Activated naive CD4-positive, alpha-beta T cell treated with anti-CD3 and anti-CD28 coated beads for 36 hours (primary cell): ENCODE measurements at places on chromosomes 6 and 20.

- no peak for DNase-seq
Measured at GRCh38 chr6:109653264-109653663, 37.7 kb downstream of the AK9 start.

DNA sequence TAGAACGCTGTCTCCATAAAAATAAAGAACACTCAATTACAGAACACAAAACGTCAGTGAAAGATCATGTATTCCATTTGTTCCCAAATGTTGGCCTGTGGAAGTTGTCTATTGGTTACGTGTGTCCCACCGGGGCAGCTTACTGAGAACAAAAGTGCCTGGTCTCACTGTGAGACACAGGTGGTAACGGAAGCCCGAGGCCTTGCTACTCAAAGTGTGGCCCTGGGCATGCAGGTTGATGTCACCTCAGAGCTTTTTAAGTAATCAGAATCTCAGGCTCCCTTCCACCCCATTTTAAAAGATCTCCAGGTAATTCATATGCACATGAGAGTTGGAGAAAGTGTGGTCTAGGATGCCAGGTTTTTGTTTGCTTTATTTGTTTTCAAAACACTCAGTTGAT lies 422.5 kb upstream of the OPRM1 start:
- DNase-seq: no peak

- DNase-seq: no peak
Measured at GRCh38 chr6:149461670-149462069, 23.1 kb downstream of the ZC3H12D start.

DNA sequence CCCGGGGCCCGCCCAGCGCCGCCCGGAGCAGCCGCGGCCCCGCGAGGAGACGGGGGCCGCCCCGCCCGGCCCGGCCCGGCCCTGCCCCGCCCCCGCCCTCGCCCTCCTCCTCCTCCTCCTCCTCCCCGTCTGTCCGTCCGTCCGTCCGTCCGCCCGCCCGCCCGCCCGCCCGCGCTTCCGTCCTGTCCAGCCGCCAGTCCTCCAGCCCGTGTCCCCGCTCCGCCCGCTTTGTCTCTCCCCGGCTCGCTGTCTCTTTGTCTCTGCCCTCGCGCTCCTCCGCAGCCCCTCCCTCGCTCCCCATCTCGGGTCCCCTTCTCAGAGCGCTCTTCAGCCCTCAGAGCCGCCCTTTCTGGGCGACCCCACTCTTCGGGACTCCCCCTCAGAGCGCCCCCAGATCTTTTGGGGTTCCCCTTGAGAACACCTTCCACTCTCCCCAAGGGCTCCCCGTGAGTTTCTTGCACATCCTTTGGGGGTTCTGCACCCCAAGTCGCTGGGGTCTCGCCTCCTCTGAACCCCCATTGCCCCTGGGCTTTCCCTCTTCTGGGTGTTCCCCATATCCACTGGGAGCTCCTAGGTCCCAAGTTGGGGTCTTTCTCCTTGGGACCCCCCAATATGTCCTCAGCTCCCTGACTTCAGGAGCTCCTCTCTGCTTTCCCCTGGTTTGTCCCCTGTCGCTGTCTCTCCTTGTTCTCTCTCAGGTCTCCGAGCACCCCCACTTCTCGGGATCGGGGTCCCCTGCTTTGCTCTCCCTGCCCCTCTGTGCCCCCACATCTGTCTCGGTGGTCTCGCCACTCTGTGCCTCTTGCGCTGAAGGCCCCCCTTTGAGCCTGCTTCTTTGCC lies 79.5 kb upstream of the MYL9 start:
- DNase-seq: peak; percentile 40

- DNase-seq: no peak
Measured at GRCh38 chr6:44332585-44332984, 9.9 kb upstream of the SPATS1 start.

DNA sequence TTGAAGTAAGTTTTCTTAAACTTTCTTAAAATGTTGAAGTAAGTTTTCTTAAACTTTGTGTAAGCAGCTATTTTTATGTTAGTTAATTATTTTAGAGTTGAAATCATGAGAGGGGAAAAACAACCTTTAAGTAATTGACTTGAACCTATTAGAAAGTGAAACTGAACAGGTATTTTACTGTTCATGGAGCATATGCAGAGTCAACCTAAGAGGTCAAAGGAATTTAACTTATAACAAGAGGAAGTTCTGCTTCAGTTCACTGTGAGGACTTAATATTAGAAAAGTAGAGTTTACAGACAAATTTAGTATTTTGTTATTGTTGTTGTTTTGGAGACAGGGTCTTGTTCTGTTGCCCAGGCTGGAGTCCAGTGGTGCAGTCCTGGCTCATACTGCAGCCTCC lies 38.0 kb downstream of the CDYL start:
- no peak for DNase-seq

GRCh38 chr6:43159599-43159998 lies 11.5 kb upstream of the SRF start:
- no peak for DNase-seq

- DNase-seq: no peak
Measured at GRCh38 chr6:5814116-5814515, 192.6 kb downstream of the NRN1 start.

DNA sequence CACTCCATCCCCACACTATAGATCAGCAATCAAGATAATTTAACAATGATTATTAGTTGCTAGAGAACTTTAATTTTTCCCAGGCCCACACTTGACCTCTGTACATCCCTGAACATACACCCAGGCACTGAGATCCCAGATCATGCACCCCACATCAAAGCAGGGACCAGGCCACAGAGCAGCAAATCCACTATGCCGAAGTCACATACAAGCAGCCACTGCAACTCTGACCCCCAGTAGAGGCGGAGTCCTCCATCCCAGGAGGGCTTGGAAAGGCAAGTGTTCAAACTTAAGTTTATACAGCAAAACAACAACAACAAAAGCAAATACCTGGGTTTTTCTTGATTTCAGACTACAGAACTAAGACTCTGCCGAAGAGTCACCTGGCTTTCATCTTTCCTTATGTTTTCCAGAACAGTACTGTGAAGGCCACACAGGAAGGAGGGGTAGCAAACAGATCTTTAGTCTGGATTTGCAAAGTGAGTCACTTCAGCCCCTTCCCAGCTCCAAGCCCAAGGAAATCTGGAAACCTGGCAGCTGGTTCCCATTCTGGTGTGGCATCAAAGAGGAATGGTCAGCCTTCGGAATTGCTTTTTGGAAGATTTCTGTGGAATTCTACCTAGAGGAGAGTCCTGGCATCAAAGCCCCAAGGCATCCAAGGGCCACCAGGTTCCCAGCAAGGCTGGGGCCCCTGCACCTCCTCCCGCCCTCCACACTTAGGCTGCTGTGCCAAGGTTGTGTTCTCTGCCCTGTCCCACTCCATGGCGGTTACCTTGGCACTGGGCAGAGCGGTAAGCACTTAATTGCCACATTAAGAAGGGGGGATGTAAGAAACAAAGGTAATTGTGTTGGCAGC lies 7.3 kb downstream of the JAG1 start:
- DNase-seq: no peak

- DNase-seq: no peak
Measured at GRCh38 chr20:45965169-45966002, 6.6 kb downstream of the ZNF335 start.

DNA sequence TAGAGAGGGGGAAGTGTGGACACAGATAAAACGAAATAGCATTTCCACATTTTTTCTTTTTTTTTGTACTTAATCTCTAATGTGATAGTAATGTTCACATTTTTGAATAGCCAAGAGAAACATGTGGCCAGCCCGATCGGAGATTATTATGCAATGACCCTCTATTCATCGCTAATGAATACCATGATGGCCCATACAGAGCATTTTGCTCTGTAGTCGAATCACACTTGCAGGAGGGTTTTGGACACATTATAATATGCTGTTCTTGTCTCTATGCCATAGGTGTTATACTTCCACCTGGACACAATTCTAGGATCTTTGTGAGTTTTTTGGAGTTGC lies 60.1 kb downstream of the MTHFD1L start:
- no peak for DNase-seq

DNA sequence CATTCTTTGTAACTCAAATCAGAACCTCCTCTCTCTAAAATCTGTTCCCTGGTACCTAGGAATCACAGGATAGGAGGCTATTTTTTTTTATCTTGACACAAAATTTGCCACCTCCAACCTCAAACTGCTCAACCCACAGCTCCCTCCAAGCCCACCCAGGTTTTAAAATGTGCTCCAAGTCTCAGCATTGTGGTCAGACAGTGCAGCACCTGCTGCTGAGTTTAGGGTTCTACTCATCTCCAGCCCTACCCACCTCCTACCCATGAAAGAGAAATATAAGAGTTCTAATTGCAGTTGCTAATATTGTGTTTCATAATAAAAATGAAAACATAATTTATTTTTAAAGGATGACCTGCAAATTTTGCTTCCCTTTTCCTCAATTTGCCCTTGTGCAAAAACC lies 496.5 kb downstream of the MAFB start:
- no peak for DNase-seq

- DNase-seq: no peak
Measured at GRCh38 chr20:62246431-62246830, 8.1 kb downstream of the OSBPL2 start.

DNA sequence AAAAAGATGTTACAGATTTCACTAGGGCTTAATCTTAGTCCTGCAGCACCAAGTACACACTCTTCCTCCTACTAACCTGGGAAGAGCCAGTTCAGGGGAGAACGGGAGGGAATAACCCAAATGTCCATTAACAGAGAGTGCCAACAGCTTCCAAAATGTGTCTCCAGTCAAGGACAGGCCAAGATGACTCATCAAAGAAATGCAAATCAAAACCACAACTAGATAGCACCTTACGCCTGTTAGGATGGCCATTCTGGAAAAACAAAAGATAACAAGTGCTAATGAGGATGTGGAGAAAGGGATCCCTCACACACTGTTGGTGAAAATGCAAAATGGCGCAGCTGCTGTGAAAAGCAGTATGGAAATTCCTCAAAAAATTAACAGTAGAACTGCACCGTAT lies 3.8 kb upstream of the MAS1L start:
- DNase-seq: no peak

GRCh38 chr6:7242835-7243178 lies 70.2 kb downstream of the SSR1 start:
- DNase-seq: no peak

GRCh38 chr6:105711216-105711615 lies 308.3 kb upstream of the PREP start:
- DNase-seq: no peak

GRCh38 chr6:45076217-45076930 lies 251.8 kb upstream of the RUNX2 start:
- DNase-seq: no peak

DNA sequence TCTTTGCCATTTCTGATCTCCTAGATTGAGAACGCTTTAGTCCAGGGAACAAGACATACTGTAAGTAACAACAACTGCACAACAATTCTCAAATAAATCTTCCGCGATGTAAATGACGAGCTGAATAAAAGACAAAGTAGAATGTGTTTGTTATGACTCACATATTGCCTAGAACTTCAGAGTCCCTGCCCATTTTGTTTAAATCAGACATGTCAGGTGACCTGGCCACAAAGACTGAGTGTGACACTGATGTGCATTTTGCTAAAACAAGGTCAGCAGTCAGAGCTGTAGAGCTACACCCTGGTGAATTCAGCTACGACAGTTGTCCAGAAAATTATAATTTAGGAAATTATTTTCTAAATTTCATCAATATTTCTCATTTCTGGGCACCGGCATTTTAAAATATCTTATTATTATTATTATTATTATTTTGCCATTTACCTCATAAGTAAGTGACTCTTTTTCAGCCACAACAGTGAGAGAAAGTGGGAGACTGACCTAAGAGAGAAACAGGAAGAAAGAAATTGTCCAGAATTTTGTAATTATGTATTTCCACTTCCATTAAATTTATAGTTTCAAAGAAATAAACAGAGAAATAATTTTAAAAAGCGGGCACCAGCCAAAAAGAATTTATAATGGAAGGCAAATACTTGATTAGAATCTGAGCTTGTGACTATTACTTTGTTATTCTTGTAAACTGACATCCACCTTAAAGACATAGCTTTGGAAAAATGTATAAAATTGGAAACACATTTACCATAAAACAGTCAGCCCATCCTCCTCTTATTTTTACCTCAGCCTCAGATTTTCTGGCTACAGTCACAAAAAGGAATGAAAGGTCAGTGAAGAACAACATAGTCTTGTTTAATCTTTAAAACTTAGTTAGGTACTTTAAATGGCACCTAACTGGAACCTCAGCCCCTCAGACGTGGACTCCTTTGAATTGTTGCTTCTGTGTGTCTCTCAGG lies 157.0 kb upstream of the CITED2 start:
- peak; percentile 11 for DNase-seq

GRCh38 chr20:46458866-46459750 lies 52.7 kb upstream of the ELMO2 start:
- DNase-seq: peak; percentile 9

GRCh38 chr20:56468316-56469076 lies at the start of gene RTF2:
Gene RTF2, plus strand, starts transcription at chr20:56468627. Its CDS starts 71 bp downstream, at chr20:56468698.
- peak; percentile 95 for DNase-seq

DNA sequence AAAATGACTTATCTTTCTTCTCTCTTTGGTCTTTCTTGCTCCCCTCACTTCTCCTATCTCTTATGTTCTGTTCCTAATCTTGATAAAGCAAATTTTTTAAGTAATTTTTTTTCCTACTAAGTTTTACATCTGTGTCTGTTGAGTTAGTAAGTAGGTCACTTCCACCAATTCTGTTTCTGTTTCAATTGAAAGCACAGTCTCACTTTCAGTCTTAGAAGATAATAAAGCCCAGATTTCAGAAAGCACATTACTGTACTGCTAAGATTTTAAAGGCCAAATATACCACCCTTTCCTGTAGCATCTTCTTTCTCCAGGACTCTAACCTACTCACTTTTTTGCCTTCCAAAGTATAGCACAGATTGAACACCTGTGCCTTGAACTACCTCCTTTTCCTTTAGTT lies 866.1 kb upstream of the ADGRB3 start:
- no peak for DNase-seq

DNA sequence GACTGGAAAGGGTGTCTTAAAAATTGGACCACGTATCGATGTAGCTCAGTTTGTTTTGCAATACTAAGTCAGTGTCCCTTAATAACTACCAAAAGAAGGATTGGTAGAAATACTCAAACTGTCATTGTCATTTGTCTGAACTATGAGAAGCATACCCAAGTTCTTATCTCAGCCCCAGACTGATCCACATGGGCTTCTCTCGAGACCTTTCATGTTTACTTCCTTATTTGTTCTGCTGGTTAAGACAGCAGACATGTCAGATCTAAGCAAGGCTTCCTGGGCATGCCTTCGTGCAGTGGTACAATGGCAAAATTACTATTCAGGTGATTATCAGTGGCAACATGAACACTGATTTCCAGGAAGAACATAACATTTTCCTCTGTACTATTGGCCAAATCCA lies 211.1 kb upstream of the PHACTR1 start:
- no peak for DNase-seq

DNA sequence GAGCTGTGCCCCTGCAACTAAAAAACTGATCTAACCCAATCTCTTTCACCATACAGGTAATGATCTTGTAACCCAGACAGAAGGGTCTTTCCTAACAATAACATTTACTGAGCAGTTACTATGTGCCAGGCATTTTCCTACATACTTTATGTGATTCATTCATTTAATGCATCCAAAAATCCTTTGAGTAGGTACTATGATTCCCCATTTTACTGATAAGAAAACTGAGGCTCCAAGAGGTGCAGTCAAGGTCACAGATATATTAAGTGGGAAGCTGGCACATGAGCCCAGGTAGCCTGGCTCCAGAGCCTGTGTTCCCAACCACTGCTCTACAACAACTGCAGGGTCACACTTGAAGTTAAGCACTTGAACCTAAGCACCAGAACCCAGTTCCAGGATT lies 87.6 kb downstream of the NCR2 start:
- DNase-seq: no peak

- DNase-seq: no peak
Measured at GRCh38 chr6:168534265-168534664, 93.3 kb downstream of the SMOC2 start.

GRCh38 chr6:34985236-34985635 lies 96.2 kb downstream of the ANKS1A start:
- no peak for DNase-seq

- no peak for DNase-seq
Measured at GRCh38 chr6:41426888-41427641, 91.7 kb downstream of the NCR2 start.
